ENCODE measurements at places on chromosomes 7 and 10. TPM values are rescaled to one million over a fixed set of nuclear protein-coding genes. Genes with fewer than 3 reads are reported as not detected.

Gene TRIM73
- 0.05 TPM for total RNA-seq

Gene TAS2R4
- not detected for total RNA-seq

Gene FANK1
- total RNA-seq: 1.9 TPM

Gene TDRD1
- not detected for total RNA-seq

Gene NUPR2
- not detected for total RNA-seq

Data from mammary microvascular endothelial cell (primary cell).